ENCODE measurements at places on chromosomes 4 and X.

DNA sequence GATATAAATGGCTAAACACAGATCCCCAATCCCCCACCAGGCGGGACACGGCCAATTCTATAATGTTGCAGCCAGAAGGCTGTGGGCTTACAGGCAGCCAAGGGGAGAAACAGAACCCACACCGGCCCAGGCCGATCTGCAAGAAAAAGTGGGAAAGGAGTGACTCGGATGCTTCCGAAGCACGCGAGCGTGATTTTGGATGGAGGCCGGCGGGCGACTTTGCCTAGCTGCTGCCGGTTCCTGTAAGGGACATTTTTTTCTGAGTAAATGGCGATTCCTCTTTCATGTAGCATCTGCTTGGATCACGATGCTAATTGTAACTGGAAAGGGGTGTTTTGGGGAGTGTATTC is 470.2 kb downstream of the PCDH19 start:
- DNase-seq, result no peak

- DNase-seq, result no peak
Measured at GRCh38 chr4:170022211-170022610, 4.0 kb downstream of the MFAP3L start.

DNA sequence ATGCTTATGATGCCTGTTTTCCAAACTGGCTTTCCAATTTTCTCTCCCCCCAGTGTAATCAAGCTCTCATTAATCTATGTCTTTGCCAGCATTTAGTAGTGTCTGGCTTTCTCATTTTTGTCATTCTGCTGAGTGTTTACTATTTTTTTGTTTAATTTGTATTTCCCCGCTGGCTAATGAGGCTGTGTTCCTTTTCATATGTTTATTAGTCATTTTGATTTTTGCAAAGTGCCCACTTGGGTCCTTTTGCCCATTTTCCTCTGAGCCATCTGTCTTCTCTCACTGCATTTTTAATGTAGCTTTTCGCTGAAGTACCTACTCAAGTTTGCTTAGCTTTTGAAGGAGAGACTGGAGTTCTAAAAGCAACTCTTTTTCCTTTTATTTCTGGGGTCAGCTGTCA is 14.7 kb downstream of the DCK start:
- no peak for DNase-seq

- DNase-seq, result no peak
Measured at GRCh38 chrX:6041630-6042029, 187.0 kb downstream of the NLGN4X start.

GRCh38 chr4:109395694-109396093 is 37.9 kb upstream of the SEC24B start:
- DNase-seq, result no peak

DNA sequence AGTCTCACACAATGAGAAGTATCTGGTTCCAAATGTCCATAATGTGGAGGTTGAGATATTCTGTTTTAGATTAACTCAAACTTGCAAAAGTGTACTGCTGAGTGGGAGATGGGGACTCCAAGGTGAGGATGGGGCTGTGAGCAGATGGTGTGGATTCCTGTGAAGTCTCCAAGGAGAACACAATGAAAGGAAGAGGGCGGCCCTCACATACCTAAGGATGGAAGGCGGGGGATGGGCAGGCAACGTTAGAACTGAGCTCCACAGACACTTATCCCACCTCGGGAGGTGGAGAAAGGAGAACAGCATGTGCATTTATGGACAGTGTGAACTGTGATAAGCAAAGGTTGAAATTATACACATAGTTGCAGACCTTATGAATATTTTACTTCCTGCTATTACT is 9.9 kb upstream of the SPATA4 start:
- no peak for DNase-seq

DNA sequence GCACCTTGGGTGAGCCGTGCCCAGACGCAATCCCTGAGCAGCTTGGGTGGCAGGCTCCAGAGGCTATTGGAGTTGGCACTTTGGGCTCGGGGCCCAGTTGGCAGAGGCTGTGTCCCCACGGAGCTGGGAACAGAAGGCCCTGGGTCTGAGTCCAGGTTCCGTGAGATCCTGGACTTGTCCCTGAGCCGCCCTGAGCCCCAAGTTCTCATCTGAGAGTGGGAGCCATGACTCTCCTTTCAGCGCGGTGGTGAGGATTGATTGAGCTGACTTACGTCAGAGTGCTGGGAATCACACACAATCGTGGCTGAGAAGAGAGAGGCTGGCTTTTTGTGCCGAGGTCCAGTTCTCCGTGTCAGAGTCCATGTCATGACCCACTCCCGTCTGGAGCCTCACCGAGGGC is 98.0 kb downstream of the PSAPL1 start:
- no peak for DNase-seq

DNA sequence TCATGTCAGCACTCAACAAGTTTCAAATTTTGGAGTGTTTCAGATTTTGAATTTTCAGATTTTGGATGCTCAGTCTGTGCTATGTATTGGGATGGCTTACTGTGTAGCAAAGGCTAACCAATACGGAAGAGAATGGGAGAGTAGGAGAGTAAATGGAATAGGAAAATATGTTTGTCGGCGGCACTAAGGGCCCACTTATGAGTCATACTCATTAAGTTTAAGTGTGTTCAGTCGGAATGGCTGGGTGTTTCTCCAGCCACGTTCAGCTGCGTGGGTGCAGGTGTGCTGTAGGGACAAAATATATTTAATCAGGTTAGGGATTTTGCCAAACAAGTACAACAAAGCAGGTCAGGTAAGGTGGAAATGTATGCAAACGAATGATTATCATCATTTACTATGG is 13.6 kb downstream of the FTHL17 start:
- no peak for DNase-seq

GRCh38 chrX:31036895-31037294 is 34.9 kb downstream of the FTHL17 start:
- DNase-seq, result no peak

DNA sequence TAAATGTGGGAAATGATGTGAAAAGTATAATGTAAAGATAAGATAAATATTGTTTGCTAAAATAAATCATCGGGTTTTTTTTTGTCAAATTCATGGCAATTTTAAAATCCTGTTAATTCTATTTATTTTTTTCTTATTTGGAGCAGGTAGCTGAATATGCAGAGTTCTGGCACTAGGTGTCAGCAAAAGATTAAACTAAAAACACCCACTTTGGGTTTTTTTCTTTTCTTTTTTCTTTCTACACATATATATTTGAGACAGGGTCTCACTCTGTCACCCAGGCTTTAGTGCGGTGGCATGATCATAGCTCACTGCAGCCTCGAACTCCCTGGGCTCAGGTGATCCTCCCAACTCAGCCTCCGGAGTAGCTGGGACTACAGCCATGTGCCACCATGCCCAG is 6.9 kb upstream of the RAP2C start:
- DNase-seq, result no peak

DNA sequence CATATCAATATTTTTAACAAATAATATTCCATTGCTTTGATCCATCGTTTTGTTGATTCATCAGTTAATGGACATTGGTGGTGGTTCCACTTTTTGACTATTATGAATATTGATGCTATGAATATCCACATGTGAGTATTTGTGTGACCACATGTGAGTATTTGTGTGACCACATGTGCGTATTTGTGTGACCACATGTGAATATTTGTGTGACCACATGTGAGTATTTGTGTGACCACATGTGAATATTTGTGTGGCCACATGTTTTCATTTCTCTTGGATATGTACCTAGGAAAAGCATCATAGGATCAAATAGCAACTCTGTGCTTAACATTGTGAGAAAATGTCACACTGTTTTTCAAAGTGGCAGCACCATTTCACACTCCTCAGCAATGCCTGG is 433.6 kb upstream of the FRG1 start:
- DNase-seq, result no peak

GRCh38 chr4:98851806-98852205 is 77.1 kb downstream of the EIF4E start:
- no peak for DNase-seq

DNA sequence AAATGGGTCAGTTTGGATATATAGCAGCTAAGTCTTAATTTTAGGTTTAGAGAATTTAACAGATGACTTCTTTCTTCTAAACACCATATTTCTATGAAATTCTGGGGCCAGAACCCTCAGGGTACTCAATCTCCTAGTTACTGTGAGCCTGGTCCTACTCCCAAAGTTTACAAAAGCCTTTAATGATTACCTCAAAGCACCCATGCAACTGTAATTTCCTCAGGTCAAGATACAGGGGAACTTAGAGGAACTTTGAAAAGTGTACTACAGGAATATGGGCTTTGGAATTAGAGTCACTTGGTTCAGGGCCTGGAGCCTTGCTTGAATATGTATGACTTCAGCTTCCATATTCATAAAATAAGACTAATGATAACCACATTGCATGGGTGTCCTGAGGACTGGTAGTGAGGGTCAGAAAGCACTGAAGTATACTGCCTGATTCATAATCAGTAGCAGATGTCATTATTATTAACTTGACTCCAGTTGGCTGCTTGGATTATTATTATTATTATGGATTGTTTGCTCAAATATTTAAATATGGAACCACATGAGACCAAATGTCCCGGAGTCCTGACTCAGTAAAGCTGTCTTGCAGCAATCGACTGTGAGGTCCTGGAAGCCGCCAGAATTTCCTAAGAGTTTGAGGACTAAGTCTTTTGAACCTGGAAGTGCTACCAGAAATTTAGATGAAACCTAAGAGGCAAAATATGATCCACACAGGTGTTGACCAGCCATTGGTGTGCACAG is 2.0 kb upstream of the ADH7 start:
- DNase-seq, result no peak

- DNase-seq, result no peak
Measured at GRCh38 chrX:48904626-48905025, 6.8 kb downstream of the SLC35A2 start.

GRCh38 chrX:69138512-69138911 is 26.7 kb downstream of the PJA1 start:
- no peak for DNase-seq

GRCh38 chrX:130106071-130106470 is 4.2 kb downstream of the ELF4 start:
- no peak for DNase-seq

DNA sequence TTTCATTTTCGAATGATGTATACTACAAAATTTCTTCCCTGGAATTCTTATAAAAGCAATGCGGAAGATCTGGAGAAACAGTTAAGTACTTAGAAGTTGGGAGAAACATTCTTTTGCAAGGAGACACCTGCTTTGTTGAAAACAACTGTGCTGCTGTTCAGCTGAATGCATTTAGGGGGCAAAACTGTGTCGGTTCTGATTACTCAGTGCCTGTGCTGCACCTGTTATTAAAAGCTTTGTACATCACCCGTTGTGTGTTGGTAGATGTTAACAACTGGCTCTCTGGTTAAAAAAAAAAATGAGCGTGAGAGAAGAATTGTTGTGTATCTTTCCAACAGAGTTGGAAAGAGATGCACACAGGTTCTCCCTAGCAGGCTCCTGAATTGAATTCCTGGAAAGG is 184.1 kb upstream of the HHIP start:
- DNase-seq, result no peak

DNA sequence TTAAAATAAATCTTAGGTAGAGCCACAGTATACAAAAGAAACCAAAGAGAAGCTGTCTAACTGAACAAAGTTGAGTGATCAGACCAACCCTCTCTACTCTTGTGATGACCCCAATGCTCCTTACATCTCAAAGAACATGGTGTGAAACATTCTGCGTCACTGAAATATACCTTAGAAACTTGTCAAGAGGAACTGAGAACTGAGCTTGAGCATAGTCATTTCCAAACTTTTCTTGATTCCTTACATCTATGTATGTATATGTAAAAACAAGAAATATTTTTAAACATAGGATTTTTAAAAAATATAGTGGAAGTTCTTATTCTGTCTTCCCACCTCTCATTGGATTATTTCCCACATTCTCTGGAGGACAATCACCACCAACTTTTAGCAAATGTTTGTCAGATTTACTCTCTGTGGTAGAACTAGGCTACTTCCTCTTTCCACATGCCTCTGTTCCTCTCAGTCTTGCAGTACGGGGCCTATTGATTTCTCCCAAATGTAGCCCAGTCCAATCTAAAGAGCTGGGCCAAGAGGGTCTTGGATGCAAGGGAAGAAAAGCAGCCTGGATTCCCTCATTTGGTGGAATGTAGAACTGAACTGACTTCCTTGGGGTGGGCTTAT is 98.2 kb upstream of the HHIP start:
- no peak for DNase-seq

DNA sequence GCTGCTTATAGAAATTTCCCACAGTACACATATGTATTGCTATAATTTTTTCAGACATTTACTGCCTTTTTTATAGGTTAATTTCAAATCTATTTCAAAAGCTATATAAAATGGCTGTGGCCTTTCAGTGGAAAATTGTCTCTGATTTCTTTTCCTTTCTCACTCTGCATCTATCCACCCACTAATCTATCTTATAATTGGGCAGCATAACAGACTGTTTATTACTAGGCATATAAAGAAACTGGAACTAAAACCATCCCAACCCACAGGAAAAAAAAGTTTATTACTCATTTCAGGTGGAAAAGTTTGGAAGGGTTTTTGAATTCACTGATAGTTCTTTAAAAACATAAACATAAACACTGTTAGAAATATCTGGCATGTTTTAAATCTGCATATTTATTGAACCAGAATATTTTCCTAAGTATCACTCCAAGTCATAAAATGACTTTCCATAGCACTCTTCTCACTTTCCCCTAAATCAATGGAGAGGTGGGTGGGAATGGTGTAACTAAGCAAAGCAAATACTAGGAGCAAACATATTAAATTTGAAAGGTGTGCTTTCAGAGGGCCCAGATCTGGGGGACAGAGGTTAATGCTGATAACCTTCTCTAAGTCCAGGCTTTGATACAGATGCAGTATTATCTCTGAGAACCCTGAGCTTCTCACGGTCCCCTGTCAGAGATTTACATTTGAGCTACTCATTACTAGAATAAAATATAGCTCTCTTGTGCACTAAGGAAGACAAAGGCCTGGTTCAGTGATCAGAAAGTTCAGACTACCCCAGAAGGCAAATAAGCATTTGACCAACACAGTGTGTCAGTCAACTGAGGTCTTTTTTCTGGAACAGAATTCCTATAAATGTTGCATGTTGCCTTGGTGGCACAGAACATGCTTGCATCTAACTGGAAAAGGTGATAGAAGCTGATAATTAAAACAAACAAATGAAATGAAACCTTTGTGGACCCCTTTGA is 328.3 kb downstream of the UNC5C start:
- no peak for DNase-seq

DNA sequence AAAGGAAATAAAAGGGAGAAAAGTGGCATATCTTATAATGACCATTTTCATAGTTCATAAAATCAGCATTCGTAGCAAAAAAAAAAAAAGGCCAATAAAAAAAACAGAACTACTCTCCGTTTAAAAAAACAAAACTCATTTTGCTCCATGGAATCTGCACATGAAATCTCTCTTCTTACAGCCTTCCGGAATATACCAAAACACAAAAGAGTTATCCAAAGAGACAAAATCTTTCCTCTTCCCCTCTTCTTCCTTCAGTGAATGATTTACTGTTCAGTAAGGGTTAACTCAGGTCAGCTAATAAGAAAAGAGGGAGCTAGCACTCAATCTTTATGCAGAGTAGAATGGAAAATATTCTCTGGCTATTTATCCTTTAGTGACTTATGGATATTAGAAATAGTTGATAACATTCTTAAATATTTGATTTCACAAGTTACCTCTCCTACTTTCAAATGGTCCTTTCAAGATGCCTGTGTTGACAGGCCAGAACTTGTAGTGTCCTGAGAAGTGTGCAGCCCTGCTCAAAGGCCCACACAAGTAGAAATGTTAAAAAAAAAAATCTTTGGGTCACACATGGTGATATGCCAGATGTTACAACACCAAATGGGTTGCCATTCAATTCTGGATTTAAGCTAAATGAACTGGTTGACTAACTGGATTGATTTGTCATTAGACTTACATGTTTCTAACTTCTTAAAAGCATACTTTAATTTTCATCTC is 42.1 kb downstream of the PDGFC start:
- no peak for DNase-seq

All from activated effector memory CD4-positive, alpha-beta T cell treated with Interleukin-2 at 50 U/mL for 16 hours (primary cell).